ENCODE measurements at places on chromosomes 11 and 22. TPM values are rescaled to one million over a fixed set of nuclear protein-coding genes. Genes with fewer than 3 reads are reported as not detected.

DNA sequence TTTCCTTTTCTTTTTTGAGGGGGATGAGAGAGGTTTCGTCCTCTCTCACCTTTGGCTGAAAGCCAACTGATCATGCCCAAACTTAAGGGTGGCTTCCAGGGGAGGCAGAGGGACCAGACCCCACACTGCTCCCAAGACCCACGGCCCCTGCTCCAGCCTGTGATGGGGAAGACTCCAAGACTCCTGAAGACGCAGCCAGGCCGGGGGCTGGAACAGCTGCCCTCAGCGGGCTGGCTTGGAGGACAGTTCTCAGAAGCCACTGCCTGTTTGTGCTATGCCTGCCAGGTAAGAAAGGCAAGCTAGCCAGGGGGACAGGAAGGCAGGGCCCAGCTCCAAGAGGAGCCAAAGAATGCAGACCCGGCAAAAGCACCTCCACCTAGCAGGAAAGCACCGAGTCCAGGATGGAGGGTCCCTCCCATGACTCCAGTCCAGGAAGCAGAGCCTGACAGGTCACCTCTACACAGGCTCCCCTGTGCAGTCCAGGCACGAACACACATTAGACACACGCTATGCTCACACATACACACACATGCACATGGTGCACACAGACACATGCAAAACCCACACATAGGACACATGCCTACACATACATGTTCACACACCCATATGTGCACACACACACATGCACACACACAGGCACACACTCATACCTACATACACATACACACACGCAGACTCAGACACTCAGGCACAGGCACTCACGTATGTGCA, 31.3 kb downstream of the GNB1L start:
- DNase-seq = no peak

GRCh38 chr22:32994898-32995297, 63.3 kb downstream of the SYN3 start:
- DNase-seq = no peak

GRCh38 chr11:58628446-58628845, 6.0 kb downstream of the CNTF start:
- DNase-seq = no peak

GRCh38 chr22:22110548-22111266, 128.1 kb upstream of the TOP3B start:
- DNase-seq = no peak

GRCh38 chr22:33385611-33386010, 327.4 kb upstream of the SYN3 start:
- DNase-seq = no peak

- DNase-seq = peak; percentile 49
Observed at GRCh38 chr11:128888034-128888985, 2.8 kb upstream of the KCNJ5 start.

DNA sequence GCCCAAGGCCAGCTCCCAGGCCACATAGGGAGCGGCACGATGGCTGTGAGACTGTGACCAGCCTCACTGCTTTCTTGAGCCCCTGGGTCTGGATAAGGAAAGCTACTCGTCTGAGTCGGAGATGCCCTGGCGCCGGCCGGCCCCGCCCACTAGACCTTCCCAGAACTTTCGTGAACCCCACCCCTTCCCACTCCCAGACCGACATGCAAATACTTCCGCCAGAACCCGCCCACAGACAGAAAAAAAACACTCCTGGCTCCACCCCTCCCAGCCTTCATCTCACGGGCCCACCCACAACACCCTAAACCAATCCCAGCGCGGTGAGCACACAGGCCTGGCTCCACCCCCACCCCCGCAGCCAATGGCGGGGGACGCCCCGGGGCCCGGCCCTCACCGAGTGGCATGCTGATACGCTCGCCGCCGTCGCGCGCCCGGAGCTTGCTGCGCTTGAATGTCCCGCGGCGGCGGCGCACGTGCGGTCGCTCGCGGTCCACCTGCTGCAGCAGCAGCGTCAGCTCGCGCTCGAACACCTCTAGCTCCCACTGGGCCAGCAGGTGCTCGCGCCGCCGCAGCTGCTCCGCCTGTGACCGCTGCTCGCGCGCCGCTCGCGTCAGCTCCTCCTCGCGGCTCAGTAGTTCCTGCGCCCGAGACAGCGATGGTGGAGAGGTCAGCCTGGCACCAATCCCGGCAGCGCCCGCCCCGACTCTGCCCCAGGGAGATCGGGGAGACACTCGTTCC, 7.0 kb downstream of the MAP3K11 start:
- peak; percentile 96 for DNase-seq

DNA sequence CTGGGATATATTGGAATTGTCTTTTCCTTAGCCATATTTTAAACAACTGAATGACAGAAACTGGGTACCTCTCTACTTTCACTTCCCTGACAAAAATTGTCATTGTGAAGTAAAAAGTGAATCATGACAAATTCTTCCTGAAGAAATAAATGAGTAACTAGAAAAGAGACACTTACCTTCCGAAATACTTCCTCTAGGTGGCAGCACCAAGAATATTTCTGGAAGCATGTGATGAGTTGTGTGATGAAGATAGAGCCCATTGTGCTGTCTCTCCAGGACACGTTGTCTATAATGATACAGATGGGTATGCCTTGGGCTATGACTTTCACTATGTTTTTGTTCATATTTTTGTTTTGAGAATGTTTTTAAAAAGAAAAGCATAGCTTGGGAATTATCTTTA, 21.5 kb downstream of the CASP4 start:
- no peak for DNase-seq

DNA sequence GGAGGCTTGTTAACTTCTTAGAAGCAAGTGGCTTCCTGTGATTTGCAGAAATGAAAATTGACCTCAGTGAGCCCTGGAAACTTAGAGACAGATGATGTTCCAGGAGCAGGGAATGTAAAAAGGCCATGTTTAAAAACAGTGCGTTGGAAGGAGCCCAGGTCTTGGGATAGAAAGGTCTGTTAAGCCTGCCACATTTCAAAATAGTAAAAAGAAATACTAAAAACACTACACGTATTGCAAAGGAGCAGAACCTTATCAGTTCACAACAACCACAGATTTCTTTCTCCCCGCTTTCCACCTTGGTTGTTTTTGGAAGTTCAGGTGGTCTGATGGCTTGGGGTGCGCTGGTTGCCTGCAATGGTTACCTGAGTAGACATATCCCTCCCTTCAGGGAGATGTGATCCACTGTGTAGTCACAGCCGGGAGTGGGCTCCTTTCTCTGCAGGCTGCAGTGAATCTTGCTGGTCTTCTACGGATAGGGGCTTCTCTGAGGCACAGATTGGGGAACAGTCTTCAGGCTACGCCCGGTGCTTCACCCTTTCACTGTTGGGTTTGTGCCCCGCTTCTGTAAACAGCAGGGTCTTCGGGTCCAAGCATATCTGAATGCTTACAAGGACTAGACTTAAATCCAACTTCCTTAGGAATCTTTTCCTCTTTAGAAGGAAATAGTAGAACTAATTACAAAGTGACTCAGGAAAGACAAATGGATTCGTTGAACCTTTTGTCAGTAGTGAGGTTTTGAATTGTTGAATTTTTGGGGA, 1.9 kb downstream of the TEAD1 start:
- DNase-seq = no peak

APOL5 gene
- not detected for total RNA-seq

PKDREJ gene
- not detected for total RNA-seq

RAC2 gene
- total RNA-seq = 26.1 TPM

ZBTB16 gene
- 196 TPM for total RNA-seq

Measured in mesenteric fat pad (tissue), 1 donor.